ENCODE measurements at places on chromosomes 2 and 18. TPM values are rescaled to one million over a fixed set of nuclear protein-coding genes. Genes with fewer than 3 reads are reported as not detected.

The PREPL gene
- total RNA-seq: 23.1 TPM

The LIPG gene
- total RNA-seq: 0.21 TPM

The MRO gene
- total RNA-seq: 0.26 TPM

The SCYGR4 gene
- total RNA-seq: not detected

The POTEI gene
- not detected for total RNA-seq

The GALNT5 gene
- total RNA-seq: 2.0 TPM

The CXCR4 gene
- total RNA-seq: 0.76 TPM

The CLK1 gene
- 32.6 TPM for total RNA-seq

The QPCT gene
- 20.4 TPM for total RNA-seq

The UBXN2A gene
- 23.4 TPM for total RNA-seq

The SOX11 gene
- total RNA-seq: not detected

The PARD3B gene
- 1.1 TPM for total RNA-seq

The LAMA1 gene
- total RNA-seq: 0.06 TPM

The RAB1A gene
- total RNA-seq: 231 TPM

The MARS2 gene
- total RNA-seq: 10.8 TPM

The ELOA2 gene
- not detected for total RNA-seq

The TOGARAM2 gene
- total RNA-seq: 0.29 TPM

The OTX1 gene
- total RNA-seq: 4.5 TPM

The COLEC12 gene
- total RNA-seq: 0.03 TPM

The BOK gene
- 35.5 TPM for total RNA-seq

The EDAR gene
- not detected for total RNA-seq

The TMEM169 gene
- 0.59 TPM for total RNA-seq

The CHRNG gene
- not detected for total RNA-seq

The FBXO36 gene
- 1.7 TPM for total RNA-seq

The GEN1 gene
- 13.0 TPM for total RNA-seq

The OBSL1 gene
- 23.3 TPM for total RNA-seq

The IL1R2 gene
- total RNA-seq: 1.3 TPM

The PLGLB1 gene
- total RNA-seq: 0.48 TPM

The C2orf15 gene
- total RNA-seq: 1.0 TPM

The CCNYL1 gene
- 23.5 TPM for total RNA-seq

All from A549 treated with Mapracorat at 1 μM for 4 hours (cell line).